ENCODE measurements at places on chromosomes 13 and 19.

DNA sequence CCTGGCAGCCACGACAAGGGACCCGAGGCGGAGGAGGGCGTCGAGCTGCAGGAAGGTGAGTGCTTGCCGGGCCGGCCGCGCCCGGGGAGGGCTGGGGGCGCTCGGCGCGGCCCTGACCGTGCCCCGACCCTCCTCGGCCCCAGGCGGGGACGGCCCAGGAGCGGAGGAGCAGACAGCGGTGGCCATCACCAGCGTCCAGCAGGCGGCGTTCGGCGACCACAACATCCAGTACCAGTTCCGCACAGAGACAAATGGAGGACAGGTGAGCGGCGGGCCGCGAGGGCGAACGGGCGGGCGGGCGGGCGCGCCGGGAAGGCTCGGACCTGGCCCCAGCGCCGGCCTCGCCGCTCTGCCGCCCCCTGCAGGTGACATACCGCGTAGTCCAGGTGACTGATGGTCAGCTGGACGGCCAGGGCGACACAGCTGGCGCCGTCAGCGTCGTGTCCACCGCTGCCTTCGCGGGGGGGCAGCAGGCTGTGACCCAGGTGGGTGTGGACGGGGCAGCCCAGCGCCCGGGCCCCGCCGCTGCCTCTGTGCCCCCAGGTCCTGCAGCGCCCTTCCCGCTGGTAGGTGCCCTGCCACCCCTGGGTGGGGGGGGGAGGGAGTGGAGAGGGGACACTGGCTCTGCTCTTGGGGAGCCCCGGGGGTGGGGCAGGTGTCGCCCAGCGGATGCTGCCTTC, 816 bp downstream of the USF2 start:
- DNase-seq: peak; percentile 66

DNA sequence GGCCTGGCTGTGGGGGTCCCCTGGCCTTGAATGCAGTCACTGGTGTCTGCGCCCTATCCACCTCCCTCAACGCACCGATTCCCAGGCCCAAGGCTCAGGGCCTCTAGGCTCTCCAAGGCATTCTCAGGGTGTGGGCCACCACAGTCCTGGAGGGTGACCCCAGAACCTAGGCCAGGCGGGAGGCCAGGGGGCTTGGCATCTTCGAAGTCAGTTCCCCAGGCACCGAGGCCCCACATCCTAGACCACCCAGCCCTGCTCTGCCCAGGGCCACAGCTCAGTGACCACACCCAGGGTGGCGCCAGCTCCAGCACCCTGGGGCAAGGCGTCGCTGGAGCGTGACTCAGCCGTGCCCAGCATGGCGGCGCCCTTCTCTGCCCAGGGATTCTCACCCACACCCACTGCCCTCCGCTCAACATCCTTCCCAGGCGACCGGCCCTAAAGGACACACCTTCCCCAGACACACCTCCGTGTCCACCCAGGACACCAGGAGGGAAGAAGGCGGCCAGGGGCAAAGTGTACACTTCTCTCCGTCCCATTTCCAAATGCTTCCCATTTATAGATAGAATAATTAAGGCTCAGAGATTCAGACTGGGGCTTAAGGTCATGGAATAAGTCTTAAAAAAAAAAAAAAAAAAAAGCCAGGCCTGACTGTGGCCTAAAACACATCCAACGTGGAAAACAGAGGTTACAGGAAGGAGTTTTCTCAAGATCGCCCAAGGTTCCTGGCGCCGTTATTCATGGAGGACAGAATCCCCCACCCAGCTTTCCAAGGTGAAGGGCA, 36.4 kb upstream of the NANOS3 start:
- peak; percentile 66 for DNase-seq

- DNase-seq: no peak
Observed at GRCh38 chr19:44741841-44742329, 6.6 kb upstream of the BCL3 start.

DNA sequence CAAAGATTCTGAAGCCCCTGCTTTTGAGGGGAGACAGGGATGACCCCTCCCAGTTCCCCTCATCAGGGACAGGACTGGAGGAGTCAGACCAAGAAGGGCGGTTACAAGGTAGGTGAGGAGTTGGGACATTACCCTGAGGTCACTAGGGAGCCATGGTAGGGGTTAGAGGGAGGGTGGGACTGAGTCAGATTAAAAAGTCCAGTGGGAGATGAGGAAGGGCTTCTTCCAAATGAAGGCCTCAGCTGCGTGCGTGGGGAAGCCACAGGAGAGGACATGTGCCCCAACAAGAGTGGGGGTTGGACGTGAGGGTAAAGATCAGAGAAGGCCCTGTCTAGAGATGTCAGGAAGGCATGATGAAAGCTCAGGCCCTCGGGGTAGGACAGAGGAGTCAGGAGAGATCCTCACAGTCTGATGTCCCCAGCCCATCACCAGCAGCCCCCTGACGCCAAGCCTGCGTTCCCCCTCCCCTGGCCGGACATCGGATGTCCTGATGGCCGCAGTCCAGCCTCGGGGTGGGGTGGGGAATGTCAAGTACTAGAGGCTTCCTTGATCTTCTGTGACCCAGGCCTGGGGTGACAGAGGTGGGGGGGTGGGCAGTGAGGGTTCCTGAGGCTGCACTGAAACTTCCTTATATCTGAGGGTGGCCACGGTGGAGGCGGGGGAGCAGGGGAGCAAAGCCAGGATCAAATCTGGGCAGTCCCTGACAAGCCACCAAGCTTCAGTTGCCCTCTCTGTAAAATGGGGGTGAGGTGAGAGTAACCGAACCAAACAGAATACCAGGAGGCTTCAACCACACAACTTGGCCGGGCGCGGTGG, 6.5 kb upstream of the MFSD12 start:
- no peak for DNase-seq

- no peak for DNase-seq
Observed at GRCh38 chr13:74768521-74769085, 634.4 kb upstream of the KLF12 start.

- DNase-seq: no peak
Observed at GRCh38 chr13:29294821-29295220, 300.7 kb downstream of the SLC7A1 start.

- no peak for DNase-seq
Observed at GRCh38 chr19:13270514-13271105, 120.4 kb downstream of the IER2 start.

GRCh38 chr13:70694996-70695715, 586.9 kb upstream of the KLHL1 start:
- DNase-seq: no peak

GRCh38 chr19:55456347-55456746, 5.1 kb downstream of the ISOC2 start:
- no peak for DNase-seq

- no peak for DNase-seq
Observed at GRCh38 chr19:36041831-36042230, 9.2 kb upstream of the CLIP3 start.

- DNase-seq: no peak
Observed at GRCh38 chr19:40928850-40929249, 46.8 kb upstream of the CYP2A7 start.

DNA sequence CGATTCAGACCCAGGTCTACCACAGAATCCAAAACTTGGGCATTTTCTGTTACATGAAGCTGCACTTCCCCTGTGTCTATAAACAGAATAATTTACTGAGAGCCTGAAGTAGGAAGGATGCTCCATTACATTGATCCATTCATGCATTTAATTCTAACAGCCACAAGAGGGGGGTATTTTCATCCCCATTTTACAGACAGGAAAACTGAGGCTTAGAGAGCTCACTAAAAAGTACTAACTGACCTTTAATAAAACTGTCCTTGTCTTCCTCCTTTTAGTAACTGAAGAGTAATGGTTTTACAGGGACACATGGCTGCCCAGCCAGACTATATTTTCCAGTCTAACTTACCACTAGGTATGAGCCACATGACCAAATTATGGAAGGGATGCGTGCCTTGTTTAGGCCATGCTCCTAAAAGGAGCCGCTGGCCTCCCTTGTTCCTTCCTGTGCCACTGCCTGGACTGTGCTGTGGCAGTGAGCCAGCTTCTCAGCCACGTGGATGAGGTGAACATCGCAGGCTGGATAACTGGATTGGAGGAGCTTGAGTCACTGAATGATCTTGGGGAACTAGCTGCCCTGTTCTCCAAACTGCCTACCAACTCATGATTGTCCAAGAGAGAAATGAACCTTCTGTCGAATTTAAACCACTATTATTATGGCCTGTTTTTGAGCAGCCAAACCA, 108.3 kb downstream of the DOCK9 start:
- no peak for DNase-seq

DNA sequence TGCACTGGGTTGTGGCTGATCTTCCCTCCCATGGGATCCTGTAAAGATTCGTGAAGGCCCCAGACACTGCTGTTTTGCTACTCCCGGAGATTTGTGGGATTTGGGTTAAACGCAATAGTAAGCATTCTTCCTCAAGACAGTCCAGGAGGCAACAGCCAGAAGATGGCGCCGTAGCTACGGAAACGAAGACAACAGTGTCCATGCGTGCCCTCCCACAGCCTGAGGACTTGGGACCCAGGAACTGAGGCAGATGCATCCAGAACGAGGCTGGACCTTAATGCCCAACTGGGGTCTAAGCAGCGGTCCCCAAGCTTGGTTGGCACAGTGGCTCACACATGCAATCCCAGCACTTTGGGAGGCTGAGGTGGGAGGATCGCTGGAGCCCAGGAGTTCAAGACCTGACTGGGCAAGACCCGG, 57.6 kb upstream of the ZNF507 start:
- DNase-seq: no peak

DNA sequence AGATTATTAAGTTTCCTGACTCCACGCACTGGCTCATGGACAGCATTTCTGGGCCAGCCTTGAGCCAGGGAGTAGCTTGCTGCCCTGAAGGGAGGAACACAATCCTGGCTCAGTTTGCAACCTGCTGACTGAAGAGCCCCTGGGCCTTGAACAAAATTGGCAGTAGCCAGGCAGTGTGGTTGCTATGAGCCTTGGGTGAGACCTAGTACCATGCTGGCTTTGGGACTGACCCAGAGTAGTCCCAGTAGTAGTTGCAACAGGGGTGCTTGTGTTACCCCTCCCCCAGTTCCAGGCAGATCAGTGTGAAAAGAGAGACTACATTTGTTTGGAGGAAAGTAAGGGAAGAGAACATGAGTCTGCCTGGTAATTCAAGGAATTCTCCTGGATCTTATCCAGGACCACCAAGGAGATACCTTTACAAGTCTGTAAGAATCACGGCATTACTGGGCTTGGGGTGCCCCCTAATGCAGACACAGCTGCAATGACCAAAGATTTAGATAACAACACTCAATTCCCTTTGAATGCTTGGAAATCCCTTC, 22.0 kb downstream of the ITGBL1 start:
- DNase-seq: no peak

GRCh38 chr19:58364146-58364545, 1.6 kb upstream of the ZNF497 start:
- DNase-seq: no peak

- no peak for DNase-seq
Observed at GRCh38 chr13:109072505-109072904, 443.1 kb downstream of the MYO16 start.

GRCh38 chr19:49499030-49499670, 2.9 kb downstream of the RPS11 start:
- peak; percentile 23 for DNase-seq

DNA sequence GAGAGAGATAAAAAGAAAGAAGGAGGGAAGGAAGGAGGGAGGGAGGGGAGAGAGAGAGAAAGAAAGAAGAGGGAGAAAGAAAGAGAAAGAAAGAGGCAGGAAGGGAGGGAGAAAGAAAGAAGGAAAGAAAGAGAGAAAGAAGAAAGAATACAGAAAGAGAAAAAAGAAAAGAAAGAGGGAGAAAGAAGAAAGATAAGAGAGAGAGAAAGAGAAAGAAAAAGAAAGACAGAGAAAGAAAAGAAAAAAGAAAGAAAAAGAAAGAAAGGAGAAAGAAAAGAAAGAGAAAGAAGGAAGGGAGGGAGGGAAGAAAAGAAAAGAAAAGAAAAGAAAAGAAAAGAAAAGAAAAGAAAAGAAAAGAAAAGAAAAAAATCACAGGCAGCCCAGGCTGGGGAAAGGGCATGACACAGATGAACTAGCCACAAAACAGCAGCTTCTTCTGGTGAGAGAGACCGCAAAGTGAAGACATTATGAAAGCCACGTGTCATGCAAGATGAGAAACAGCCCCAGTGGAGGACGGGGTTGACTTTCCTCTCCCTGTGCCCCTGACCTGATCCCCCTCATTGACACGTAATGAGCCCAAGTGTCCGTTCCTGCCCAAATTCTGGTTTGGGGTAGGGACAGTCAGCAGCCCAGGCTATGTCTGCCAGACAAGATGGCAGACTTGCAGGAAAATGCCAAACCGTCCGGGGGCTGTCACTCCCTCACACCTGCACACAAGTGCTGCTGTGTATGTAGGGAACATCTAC, 102.1 kb downstream of the INSR start:
- DNase-seq: peak; percentile 48

DNA sequence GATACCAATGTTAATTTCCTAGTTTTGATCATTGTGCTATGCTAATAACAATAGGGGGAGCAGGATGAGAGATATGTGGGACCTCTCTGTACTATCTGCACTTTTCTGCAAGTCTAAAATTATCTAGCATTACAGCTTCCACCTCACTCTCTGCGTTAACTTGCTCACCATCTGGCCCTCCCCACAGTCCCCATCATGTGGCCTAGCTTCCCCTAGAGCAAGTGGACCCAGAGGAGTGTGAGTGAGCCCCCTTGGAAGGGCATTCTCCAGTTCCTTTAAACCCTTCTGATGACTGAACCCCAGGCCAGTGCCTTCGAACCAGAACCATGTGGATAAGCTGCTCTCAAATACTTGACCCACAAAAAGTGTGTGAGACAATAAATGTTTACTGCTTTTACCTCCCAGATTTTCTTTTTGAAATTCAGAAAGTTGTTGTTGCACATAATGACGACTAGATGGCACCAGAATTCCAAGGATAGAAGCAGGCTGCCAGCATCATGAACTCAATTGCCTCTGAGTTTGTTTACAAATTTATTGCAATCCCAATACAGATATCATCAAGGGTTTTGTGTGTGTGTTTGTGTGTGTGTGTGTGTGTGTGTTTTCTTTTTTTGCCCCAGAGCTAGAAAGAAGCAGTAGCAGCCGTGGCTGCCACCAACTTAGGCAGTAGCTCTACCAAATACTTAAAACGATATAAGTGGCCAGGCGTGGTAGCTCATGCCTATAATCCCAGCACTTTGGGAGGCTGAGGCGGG, 49.0 kb upstream of the ZNF780A start:
- DNase-seq: peak; percentile 14
